Activated CD4-positive, CD25-positive, alpha-beta regulatory T cell treated with anti-CD3 and anti-CD28 coated beads, Interleukin-2, amount 50 U/mL, for 72 hours (primary cell): ENCODE measurements at places on chromosomes 7 and 10.

DNA sequence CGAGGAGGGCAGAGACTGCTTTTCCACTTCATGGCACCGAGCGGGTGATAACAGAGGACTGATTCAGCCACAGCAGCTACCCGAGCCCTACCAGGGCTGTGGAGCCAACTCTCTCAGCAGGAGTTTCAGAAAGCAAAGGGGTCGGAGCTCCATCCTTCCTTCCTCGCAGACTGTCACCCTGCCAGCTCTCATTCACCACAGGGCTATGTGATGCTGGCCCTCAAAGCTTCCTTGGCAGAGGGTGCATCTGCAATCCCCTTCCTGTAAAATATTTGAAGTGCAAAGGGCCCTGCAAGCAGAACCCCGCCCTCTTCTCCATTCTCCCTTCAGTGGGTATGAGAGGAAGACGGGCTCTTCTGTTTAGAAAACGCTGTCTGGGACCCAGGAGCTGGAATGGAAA, 105.3 kb upstream of the LYZL2 start:
- no peak for DNase-seq

GRCh38 chr10:23585186-23585585, 146.3 kb downstream of the OTUD1 start:
- no peak for DNase-seq

- no peak for DNase-seq
These were observed 6.8 kb downstream of the HSPA14 start for GRCh38 chr10:14844948-14845347.

- no peak for DNase-seq
These were observed 43.7 kb downstream of the FAM53B start for GRCh38 chr10:124700293-124701037.

DNA sequence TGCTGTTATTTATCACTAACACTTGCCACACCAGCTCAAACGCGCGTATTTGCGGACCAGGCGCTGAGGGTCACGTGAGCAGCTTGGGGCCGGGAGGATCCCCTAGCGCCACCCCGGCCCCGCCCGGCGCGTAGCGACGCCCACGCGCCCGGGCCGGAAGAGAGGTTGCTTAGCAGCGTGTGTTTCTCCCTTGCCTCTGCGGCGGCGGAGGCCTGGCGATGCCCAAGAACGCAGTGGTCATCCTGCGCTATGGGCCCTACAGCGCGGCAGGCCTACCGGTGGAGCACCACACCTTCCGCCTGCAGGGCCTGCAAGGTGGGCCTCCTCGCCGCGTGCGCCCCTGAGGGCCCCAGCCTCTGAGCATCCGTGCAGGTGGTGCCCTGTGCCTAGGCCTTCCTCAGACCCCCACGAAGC, at the start of gene C10orf53:
C10orf53 (plus strand) TSS at position 172 of the 414 bp plus-strand sequence; CDS start at position 219, 47 bp downstream.
- no peak for DNase-seq

DNA sequence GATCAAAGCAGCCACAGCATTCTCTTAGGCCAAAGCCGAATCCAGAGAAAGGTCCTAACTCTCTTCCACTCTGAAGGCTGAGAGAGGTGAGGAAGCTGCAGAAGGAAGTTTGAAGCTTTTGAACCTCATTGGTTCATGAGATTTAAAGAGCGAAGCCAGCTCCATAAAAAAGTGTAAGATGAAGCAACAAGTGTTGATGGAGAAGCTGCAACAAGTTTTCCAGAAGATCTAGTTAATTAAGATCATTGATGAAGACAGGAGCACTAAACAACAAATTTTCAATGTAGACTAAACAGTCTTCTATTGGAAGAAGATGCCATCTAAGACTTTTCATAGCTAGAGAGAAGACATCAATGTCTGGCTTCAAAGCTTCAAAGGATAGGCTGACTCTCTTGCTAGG, 17.7 kb upstream of the GALNTL5 start:
- DNase-seq: no peak

- DNase-seq: no peak
These were observed 8.5 kb downstream of the ITPRIP start for GRCh38 chr10:104329735-104330134.

DNA sequence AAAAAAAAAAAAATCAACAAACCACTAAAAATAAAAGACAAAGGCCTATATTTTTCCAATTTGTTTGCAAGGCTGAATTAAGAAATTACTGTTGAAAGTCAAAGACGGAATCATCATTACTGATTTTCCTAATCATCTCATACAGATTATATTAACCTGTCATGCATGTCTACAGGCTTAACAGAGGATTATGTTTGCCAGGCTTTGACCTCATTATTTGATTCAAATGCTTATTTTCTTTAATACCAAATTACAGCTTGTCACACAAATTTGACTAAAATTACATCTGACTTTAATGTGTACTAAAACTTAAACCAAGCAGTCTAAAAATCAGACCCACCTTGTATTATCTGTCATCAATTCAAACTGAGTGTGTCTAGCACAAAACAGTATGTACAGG, 21.2 kb downstream of the KIF5B start:
- DNase-seq: no peak

DNA sequence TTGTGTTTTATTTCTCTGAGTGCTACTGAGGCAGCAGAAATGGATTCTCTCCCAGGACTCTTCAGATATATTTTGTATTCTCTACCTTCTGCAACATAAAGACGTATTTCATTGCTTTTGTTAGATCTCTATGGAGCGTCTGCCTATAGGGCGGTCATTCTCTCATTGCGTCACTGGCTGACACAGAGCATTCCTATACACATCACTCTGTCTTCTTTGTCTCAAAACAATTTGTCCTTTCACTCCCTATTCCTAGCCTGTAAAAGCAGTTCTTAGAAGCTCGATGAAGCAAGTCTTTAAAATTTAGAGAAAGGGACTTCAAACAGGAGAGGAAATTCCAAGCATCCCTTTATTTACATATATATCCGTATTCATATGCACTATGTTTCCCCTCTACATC, 120.6 kb downstream of the CPED1 start:
- no peak for DNase-seq

DNA sequence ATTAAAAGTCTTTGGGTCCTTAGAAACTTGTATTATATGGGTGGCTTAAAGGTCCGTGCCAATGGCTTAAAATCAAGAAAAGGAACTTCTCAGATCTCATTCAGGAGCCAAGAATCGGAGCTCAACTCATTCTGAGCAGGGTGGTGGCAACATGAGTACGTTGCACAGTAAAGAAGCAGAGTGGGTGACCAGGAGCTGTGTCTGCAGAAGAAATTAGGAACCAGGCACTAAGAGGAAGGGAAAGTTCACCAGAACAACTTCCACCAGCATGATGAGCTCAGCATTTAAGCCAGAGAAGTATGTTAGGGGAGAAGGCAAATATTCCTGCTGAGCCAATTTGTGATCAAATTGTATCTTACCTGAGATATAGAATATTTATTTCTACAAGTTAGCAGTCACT, 236.0 kb upstream of the NRP1 start:
- no peak for DNase-seq

DNA sequence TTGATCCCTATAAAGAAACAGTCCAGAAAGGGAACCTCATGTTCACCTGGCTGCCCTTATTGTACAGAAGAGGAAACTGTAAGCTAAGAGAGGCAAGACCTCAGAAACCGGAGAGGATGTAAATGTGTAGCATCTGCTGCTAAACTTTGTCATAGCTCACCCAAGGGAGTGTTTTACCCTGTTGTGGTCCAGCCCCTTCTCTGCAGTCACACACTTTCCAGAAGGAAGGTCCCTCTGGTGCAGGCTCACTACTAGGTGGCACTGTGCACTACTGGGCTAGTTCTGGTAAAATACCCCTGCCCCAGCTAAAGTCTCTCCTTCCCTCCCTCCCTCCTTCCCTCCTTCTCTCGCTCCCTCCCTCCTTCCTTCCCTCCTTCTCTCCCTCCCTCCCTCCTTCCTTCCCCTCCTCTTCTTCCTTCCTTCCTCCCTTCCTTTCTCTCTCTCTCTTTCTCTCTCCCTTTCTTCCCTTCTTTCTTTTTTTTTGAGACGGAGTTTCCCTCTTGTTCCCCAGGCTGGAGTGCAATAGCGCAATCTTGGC, 42.5 kb upstream of the LCOR start:
- no peak for DNase-seq

DNA sequence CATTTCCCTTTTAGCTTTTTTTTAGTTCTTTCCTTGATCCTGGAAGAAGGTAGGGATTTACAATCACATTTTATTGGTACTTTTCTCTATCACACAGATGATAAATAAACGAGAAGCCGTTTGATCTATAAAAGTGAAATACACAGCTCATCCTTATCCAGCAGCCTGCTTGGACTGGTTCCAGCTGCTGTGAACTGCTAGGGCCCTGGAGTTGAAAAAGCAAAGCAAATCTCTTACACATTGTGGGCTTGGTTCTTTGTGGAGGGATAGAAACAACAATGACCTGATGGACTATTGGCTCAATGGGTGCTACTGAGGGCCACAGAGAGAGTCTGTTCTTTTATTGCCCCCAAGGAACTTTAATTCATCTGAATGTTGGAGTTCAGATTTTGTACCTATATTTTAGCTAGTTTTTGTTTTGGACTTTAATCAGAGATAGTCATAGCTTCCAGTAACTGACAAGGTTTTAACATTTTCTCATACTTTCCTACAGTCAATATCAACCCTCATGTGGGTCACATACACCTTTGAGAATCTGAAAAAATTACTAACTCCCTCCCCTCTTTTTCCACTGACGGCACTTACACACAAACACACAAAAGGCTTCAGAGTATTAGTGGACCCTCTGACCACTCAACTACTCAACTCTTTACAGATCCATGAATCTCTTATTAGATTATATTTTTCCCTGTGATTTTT, 91.6 kb upstream of the CCDC6 start:
- no peak for DNase-seq

- DNase-seq: no peak
These were observed 53.2 kb upstream of the CAV2 start for GRCh38 chr7:116446212-116446855.

DNA sequence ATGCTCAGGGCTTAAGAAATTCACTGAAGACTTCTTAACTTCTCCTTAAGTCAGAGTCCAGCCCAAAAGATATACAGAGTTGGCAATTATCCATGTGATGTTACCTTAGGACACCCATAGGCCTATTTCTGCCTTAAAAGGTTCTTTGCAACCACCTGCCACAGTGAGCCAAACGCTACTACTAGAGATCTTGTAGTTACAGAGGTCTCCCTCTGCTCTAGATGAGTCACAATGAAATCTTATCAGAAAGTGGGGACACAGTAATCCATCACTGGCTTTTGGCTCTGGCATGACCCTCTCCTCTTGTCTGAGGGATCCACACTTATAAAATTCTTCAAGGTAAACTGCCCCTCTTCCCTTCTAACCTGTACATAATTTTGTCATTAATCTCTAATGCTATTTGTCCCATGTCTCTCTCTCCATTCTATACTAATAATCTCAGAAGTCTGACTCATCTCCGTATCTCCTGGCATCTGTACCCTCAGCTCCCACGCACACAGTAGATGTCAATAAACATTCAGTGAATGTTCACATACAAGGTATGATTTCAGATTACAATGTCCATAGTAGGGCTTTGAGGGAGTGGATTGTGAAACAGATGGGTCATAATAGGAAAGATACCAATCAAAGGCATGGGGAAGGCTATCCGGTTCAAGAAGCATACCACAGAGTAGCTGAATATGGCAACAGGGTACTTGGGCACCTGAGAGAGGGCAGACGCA, 112.1 kb downstream of the SGMS1 start:
- no peak for DNase-seq

- DNase-seq: peak; percentile 55
These were observed 1.2 kb downstream of the AGAP3 start for GRCh38 chr7:151087245-151088018.

- DNase-seq: no peak
These were observed 231.1 kb downstream of the CACNA2D1 start for GRCh38 chr7:82212466-82212865.

DNA sequence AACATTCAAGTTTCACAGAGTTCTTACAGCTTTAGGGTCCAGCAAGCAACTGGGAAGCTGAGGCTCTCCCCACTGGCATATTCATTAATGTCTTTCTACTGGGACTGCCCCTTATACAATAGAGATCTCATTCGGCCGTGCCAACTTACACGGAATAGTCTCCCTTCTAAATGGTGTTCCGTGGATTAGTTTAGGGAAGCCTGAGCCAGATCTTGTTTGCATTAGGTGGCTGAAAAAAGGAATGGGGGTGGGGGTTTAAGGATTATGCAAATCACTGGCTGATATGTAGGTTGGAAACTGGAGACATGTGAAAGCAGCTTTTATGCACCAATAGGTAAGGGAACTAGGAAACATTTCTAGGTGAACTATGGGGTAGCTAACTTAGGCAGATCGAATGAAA, 218.3 kb downstream of the TRIL start:
- DNase-seq: no peak

DNA sequence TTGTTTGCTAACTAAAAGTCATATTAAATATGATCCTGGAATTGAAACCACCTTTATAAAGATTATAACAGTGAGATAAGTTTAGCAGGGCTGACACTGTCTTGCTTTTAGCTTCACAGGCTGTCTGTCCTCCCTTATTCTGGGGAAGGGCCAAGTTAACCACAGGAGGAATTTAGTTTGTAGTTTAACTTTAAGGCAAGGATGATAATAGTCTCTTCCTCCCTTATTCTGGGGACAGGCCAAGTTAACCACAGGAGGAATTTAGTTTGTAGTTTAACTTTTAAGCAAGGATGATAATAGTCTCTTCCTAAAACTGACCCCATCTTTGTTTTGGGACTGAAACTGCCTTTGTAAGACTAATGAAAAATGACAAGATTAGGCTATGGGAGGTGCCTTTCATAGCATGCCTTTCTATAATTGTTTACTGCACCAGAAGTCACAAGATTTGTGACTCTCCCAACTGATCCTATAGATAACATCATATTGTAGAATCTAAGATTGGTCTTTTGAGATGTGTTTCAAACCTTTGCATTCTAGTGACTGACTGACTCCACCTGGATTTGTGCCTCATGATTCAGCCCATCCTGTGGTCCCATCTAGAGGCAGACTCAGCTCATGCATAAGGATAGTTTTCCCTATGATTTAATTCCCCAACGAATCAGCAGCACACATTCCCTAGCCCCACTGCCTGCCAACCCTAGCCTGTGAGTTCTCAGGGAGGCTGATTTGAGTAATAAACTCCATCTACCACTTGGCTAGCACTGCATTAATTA, 212.0 kb downstream of the MAGI2 start:
- no peak for DNase-seq

GRCh38 chr7:21221130-21221529, 206.8 kb upstream of the SP4 start:
- DNase-seq: no peak

- DNase-seq: no peak
These were observed 15.2 kb upstream of the CYREN start for GRCh38 chr7:135185471-135186260.

DNA sequence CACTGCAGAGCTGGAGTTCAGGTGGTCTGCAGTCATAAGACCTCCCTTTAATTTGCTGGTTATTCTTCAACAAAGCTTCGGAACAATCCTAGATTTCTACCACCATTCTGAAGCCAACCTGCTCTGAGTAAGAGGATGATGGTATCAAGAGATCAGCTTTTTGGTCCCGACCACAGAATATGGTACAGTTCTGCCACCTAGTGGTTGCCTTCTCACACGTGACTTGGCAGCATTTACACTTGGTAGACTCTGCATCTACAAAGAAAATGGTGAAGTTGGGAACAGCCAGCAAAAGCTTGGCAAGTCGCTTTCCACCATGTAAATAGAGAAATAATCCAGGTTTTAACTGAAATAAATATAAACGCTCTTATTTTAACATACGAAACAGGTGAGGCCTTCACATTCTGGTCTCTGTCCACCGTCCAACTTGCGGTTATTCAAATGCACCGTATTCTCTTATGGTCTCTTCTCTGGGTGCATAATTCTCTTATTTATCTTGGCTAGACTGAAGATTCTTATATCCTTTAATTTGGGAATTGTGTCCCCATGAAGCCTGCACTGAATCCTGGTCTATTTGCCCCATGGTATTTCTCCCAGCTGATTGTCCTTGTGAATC, 173.9 kb upstream of the GRM3 start:
- no peak for DNase-seq
